ENCODE measurements at places on chromosomes 13 and 19.

DNA sequence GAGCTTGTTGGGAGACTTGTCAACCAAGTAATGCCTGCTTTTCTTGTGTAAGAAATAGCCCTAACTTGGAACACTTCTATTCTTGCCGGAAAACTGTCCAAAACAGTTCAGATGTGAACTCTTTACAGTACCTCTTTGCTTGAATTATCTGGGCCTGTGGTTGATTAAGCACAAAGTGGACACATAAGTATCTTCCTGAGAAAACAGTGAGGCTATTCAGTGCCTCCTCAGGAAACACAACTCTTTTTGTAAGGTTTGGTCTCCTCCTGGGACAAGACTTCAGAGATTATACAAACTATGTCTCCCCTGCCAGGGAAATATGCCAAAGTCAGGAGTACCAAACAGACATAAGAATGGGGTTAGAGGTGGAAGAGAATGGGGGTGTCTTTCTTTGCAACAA lies 127.7 kb downstream of the LACC1 start:
- DNase-seq, result no peak

DNA sequence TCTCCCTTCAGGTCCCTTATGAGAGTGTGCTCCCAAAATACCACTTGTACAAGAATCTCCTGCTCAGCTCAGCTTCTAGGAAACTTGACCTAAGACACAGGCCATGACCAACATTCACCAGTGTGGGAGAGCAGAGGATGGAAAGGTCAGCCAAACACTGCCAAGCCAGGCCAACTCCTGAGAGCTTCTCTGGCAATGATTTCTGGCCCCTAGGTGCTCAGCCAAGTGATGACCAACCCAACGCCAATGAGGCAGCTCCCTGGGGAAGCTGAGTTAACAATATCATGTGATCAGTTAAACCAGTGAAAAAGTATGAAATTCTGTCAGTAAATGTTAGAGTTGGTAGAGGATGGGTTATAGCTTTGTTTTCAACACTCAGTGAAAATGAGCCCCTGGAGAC lies 49.1 kb upstream of the FLT1 start:
- DNase-seq, result no peak

DNA sequence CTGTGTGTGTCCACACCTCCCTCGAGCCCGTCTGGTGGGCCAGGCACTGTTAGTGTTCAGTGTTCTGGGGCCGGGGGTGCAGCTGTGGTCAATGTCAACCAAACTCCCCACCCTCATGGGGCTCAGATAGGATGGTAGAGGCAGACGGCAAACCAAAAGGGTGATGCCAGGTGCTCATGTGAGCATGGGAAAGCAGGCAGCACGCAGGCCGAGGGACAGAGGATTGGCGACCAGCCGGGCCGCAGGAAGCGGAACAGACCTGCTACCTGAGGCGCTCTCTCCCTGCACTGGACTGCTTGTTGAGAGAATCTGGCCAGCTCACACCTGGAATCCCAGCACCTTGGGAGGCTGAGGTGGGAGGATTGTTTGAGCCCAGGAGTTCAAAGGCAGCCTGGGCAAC lies 29.1 kb downstream of the DHX34 start:
- no peak for DNase-seq

GRCh38 chr13:113775451-113776145 lies 16.6 kb downstream of the TMEM255B start:
- no peak for DNase-seq

GRCh38 chr13:30255696-30256095 lies 51.7 kb downstream of the KATNAL1 start:
- DNase-seq, result no peak

DNA sequence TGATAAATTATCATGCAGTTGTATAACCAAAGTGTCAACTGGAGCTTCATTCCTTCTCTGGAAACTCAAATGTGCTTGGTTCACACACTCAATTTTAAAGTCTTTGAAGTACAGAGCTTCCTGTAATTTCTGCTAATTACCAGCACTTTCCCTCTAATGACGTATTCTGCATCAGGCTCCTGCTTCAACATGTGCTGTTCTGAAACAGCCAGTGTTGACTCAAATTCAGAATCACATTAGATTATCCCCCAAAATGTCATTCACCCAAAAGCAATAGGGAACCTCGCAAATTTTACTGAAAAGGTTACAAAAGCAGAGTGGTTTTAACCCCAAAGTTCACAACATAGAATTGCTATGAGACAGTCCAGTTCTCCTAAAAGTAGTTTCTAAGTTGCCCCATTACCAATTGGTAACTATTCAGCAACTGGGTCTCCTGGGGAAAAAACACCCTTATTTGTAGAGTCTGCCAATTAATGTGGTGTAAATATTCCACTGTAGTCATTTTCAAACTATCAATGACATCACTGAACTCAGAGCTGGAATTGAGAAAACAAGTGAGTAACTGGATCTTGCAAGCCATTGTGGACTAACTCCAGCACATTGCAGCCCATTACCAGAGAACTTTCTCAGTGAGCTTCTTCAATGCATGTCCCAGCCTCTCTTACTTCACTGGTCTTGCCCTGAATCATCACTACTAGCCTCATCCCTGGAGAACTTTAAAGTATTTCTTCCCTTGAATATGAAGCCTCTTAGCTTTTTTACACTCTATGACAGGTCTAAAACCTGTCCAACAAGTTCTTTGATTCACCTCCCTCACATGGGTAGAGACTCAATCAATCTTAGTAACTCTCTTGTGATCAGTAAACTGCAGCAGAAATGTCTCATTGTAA lies 955.4 kb downstream of the EFNB2 start:
- DNase-seq, result no peak
